RPMI7951 (cell line): ENCODE measurements at places on chromosomes 13 and 19. TPM values are rescaled to one million over a fixed set of nuclear protein-coding genes. Genes with fewer than 3 reads are reported as not detected.
A peak's percentile ranks its signal among the peaks of the same experiment; 100 is the strongest.

Gene KLK2
- not detected in 2 replicates for total RNA-seq

DNA sequence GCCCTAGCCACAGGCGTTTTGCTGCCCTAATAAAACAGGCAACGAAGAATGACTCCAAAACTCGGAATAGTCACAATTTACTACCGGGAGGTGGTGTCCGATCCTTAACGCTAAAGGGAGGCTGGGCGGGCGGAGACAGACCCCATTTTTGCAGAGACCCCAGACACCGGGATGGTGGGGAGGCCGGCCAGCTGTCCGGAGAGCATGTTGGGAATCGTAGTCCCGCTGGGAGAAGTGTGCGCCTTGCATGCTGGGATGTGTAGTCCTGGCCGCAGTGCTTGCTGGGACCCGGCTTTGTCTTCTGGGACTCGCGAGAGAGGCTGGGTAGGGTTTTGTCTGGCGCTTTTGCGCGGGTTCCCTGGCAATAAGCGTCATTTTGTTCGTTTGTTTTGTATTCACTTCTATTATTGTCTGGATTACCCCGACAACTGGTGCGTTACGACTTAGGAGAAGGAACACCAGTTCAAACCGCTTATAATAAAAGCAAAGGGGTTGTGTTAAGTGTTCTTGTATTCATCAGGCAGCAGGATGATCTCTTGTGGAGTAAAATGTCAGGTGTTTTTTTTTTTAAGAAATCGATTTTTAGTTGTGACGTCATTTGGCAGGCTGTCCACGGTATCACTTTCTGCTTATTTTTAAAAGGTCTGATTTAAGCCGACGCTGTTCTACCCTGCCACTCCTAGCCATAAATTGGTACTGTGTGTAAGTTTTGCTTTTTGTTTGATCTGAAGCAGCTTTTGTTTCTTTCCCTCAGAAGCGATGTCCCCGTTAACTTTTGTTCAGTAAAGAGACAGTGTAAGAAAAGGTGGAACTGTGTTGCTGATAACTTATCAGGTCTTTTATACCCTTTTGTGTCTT, 676 bp upstream of the HSPH1 start:
- peak; percentile 96 for DNase-seq

GRCh38 chr19:50512999-50513745, 541 bp downstream of the ASPDH start:
- DNase-seq: no peak

GRCh38 chr19:39078436-39079200, 5.5 kb upstream of the ACP7 start:
- peak; percentile 98 for DNase-seq

DNA sequence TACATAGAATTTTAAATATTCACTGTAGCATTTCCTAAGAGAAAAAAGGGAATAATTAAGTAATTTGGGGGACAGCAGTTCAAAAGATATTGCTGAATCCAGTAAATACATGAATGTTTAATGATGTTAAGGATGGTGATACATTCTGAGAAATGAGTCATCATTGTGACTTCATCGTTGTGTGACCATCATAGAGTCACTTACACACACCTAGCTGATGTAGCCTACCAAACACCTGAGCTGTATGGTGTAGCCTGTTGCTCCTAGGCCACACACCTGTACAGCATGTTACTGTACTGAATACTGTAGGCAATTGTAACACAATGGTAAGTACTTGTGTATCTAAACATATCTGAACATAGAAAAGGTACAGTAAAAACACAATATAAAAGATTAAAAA, 34.8 kb downstream of the ATP7B start:
- DNase-seq: no peak

DNA sequence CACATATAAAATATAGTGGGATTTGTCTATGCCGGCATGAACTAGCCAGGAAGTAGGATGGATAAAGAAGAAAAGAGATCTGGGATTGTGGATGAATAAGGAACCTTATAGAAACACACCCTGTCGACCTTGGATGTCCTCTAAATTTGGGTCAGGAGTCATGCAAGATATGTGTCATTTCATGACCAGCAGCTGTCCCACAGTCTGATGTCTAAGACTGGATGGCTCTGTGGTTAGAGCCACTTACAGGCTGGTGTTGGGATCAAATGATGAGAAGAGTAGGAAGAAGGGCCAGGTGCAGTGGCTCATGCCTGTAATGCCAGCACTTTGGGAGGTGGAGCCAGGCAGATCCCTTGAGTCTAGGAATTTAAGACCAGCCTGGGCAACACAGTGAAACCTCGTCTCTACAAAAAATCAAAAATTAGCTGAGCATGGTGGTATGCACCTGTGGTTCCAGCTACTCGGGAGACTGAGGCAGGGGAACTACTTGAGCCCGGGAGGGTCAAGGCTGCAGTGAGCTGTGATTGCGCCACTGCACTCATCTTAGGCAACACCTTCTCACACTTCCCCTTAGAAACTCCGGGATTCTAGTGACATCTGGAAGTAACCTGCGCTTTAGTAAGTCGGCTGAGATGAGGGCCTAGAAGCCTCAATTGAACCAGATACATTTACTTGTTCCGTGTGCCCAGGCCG, 30.8 kb downstream of the TMED1 start:
- DNase-seq: no peak

GRCh38 chr19:5988517-5989387, 10.8 kb upstream of the RANBP3 start:
- DNase-seq: no peak

DNA sequence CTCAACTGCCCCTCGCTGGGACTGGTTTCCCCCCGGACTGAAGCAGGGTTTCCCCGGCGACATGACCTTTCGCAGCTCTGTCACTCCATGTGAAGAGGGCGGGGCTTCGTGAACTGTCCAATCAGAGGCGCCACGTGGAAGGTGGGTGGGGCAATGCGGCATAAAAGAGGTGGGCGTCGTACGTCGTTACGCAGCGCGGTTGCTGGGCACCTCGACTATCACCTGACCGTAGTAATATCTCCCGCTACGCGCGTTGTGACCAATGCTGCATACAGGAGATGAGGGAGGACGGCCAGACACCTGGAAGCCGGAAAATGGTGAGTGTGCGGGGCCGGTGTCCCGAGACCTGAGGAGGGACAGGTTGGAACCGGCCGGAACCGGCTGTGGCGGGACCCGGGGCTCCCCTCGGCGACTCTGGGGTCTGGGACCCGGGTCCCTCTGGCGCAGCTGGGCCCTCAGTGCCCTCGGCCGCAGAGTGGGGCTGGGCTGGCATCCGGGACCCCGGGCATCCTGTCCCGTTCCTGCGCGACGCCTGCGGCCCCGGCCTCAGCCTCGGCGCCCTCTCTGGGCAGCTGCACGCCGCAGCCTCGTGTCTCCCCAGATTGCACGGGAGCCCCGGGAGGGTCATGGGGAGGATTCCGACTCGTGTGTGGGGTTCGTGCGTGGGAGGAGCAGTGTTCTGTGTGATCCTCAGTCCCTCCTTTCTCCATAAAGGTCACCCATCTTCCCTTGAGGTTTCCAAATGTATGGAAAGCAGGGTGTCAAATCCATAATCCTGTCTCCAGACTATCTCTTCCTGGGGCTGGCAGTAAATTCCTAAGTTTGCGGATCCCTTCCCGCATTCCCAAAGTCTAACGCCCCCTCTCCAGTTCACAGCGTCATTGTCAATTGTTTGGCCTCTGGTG, 32.2 kb downstream of the ZNF136 start:
- DNase-seq: no peak

DNA sequence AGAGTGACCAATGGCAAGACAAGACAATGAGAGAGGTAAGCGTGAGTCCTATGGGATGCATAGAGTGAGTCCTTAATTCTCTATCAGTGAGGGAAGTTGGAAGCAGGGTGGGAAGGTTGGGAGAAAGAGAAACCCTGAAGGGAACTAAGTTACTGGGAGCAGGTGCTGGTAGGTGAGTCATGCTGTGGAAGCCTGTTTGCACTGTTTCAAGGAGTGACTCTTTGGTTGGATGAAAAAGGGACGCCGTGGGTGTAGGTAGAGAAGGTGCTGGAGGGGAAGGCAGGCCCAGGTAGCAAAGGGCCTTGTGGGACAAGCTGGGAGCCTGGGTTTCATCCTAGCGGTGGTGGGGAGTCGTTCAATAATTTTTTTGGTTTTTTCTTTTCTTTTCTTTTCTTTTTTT, 21.9 kb downstream of the IGFL1 start:
- no peak for DNase-seq

DNA sequence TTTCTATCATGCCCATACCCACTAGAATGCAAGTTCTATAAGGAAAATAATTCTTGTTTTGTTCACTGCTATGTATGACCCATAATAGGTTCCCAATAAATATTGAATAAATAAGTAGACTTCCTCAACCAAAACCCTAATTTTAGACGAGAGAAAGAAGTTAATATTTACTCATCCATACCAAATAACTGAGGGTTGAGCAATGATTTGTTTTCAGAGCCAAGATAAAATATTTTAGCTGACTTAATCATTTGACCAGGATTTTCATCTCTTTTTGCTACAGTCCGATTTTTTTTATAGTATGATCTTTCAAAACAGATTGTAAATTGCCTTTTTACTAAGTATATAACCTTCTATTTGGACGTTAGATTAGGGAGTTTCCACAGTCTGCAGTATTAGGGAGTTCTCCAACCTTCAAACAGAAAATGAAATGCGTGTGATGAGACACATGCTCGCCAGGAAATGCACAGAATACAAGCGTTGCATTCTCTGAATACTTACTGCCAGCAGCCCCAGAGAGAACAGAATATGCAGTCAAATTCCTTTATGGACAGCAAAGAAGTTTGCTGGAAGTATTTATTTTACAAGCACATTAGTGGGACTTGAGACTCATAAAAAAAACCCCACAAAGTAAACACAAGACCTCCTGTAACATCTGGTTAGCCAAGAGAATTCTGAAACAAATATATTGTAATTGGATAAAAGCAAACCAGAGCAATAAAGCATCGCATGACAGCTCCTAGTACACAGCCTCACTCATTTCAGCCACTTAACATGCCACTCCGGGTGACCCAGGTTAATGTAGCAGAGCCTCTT, 230.0 kb downstream of the MYO16 start:
- DNase-seq: peak; percentile 0

DNA sequence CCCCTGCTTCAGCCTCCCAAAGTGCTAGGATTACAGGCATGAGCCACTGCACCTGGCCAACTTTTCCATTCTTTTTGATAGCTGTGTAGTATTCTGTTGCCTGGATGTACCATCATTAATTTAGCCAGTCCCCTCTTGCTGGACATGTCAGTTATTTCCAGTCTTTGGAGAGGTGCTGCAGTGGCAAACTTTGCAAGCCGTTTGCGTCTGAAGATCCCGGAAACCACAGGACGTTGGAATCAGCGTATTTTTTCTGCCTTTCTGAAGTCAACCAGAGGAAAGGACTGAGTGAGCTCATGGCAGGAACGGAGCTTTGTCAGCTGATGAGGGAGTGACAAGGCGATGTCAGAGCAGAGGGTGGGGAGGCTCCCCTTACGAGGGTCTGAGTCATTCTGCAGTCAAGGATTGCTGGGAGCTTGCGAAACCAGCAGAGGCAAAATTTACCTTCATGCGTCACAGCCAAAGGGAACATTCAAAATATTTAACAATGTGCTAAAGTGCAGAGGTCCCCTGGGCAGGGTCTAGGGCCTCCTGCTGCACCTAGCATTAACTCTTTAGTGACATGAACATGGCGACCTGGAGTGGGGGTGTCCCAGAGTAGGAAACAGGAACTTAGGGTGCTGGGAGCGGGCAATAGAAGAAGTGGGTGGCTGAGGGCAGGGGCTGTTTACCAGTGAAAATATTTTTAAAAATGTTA, 5.6 kb downstream of the C5AR1 start:
- DNase-seq: peak; percentile 91

DNA sequence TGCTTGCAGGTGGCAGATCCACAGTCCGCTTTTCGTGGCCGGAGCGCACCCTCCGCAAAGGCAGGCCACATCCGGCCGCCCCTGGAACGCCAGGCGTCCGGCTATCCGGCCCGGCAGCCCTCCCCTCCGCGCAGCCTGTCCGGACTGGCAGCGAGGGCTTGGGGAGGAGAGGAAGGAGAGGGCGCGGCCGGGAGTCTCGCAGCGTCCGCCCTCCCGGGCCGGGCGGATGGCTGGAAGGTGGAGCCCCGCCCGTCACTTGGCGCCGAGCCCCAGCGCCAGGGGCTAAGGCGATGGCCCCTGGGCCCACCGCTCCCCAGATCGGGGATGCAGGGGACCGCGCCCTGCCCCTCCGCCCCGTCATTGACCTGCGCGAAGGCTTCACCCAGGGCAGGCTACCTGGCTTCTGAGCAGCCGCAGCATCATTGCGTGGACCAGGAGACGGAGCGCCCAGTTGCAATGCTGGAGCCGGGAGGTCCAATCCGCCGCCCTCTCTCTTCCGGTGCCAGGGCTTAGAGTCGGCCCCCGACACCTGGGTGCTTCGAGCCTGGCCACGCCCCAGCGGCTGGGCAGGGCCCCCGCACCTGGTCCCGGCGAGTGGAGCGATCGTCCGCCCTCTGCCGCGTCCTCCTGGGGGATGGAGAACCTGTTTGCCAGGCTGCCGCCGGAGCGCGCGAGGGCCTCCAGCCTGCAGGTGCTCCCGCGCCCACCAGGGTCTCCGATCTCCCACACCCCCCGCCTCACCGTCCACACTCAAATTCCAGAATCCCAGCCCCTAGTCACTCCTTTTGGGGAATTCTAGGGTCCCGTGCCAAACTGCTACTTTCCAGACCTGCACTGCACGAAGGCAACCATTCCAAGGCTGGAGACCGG, at the start of gene FUT1:
Gene FUT1 (minus strand): TSS at position 146 of the 870 bp plus-strand sequence. CDS start 1,360 bp downstream, outside the sequence.
- DNase-seq: peak; percentile 65
